ENCODE measurements at places on chromosomes 1 and 21.

- DNase-seq: no peak
Measured at GRCh38 chr1:40820251-40820797, 36.7 kb downstream of the KCNQ4 start.

DNA sequence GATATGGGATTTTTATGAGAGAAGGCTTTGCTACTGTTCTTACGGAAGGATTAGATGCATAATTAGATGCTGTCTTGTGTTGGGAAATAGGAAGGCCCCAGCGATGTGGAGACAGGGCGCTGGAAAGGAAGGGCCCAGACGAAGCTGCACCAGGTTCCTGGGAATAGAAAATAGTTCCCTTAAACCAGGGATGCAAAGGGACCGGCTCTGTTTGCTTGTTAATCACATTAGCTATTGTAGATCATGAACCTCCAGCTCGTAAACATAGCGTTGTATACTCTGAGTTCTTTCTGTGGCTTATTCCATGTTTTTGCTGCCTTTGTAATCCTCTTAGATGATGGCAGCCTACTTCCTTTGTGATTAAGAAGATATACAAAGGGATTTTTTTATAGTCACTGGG lies 79.8 kb upstream of the COX20 start:
- no peak for DNase-seq

GRCh38 chr1:916173-917075 lies 7.3 kb upstream of the SAMD11 start:
- no peak for DNase-seq

- no peak for DNase-seq
Measured at GRCh38 chr1:184806296-184806721, 51.7 kb upstream of the EDEM3 start.

DNA sequence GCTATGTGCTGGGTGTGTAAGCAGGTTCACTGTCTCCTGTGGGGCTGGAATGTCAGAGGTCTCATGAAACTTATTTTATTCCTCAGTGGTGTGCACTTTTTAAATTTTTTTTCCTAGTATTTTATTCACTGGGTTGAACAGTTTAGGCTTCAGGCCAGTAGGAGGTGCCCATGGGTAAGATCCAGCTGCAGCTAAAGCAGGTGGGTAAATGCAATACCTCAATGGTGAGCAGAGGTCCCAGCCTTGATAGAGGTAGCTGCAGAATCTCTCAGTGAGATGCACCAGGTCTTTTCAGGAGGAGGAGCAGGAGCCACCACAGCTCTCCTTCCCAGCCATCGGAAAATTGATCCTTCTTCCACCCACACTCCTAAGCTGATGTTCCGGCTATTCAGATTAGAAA lies 12.6 kb upstream of the OR6N2 start:
- no peak for DNase-seq
